GM12892 (cell line): ENCODE measurements at places on chromosomes 11 and 22.

DNA sequence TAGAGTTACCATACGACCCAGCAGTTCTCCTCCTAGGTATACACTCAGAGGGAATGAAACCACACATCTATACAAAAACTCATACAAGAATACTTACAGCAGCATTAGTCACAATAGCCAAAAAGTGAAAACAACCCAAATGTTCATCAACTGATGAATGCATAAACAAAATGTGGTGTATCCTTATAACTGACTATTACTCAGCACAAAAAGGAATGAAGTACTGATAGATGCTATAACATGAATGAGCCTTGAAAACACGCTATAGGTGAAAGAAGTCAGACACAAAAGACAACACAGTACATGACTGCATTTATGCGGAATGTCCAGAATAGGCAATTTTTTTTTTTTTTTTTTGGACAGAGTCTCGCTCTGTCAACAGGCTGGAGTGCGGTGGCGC is 23.1 kb downstream of the NCAPD3 start:
- no peak for DNase-seq

- DNase-seq, result no peak
Measured at GRCh38 chr11:60280412-60280811, at the start of gene MS4A4A. Gene MS4A4A (plus strand): TSS chr11:60280666. CDS start chr11:60280676, 10 bp downstream.

DNA sequence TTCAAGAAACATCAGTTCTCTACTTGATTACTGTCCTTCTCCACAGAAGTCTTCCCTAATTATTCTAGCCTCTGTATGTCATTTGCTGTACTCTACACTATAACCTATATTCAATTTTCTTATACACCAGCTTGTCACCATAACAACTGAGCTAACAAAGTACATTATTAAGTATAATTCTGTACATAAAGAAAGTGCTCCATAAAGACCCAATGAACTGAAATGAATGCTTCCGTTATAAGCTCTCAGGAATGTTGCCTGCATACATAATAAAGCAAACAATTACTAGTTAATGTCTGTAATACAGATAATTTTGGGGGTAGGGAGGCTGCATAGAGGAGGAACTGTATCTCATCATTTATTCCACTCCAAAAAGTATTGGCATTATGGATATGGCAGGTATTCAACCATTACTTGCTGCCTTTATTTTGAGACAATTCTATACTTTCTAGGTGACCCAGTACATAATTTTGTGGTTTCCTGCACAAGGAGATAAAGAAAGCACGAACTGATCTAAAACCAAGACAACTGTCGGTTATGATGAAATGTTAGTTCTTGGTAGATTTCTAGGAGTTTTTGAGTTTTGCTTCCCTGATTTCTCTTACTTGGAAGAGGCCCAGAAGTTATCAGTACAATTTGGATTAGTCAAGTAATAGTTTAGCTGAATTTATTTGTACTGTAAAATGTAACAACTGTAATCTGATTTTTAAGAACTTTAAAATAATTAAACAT is 202.5 kb downstream of the SBF2 start:
- DNase-seq, result no peak

DNA sequence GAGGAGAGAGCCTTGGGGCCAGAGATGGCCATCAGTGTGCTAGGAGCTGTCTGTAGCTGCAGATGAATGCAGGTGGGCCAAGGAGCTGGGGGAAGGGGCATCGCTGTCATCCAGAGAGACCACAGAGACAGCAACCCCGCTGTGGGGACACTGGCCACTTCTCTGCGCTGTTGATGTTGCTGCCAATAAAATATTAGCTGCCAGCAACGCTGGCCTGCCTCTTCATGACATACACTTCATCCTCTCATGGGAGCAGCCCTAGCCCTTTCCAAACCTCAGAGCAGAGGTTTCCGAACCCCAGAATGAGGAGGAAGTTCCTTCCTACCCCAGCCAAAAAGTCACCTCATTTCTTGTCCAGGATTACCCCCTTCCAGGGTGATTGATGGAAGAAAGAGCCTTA is 106.2 kb downstream of the PARVA start:
- no peak for DNase-seq

DNA sequence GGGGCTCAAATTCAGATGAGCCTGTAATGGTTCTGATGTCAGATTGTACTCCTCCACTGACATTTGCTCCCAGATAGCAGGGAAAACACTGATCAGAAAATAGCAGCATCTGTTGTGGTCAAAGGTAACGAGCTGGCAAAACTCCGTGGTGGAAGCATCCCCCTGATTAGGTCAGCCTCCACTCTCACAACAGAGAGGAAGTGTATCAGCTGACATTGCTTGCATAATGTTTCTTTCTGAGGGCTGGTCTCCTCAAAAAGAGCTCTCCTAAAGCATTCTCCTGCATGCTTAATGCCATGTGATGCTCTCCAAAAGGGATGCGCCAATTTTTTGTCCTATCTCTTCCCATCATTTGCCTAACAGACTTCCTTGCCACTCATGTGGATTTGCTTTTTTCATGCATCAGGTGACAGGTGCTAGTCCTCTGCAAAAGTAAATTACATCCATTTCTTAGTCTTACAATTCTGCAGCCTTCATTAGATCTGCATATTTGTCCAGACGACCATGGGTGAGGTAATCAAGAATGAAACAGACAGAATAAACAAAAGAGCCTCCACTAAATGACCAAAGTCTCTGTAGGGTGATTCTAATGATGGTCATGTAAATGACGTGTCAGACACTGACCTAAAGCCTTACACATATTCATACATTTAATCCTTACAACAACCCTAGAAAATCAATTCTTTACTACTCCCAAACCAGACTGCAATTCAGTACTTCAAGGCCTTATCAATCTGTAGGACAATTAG is 6.4 kb upstream of the TENM4 start:
- DNase-seq, result no peak

GRCh38 chr11:119701591-119702549 is 27.1 kb downstream of the NECTIN1 start:
- no peak for DNase-seq

DNA sequence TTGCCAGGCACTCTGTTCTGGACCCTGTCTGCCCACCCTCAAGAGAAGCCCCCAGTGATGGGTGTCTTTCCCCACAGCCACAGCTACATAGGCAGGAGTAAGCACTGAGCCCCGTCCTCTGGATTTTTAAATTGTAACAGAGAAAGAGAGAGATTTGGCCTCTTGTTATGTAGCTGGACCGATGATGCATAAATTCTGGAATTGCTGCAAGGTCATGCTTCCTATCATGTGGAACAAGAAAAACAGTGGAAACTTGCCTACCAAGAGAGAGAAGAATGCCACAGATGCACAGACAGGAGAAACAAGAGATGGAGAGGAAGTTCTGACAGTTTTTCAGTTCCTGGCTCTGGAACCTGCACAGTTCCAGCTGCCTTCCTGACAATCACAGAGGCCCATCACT is 150.2 kb downstream of the ETS1 start:
- no peak for DNase-seq

DNA sequence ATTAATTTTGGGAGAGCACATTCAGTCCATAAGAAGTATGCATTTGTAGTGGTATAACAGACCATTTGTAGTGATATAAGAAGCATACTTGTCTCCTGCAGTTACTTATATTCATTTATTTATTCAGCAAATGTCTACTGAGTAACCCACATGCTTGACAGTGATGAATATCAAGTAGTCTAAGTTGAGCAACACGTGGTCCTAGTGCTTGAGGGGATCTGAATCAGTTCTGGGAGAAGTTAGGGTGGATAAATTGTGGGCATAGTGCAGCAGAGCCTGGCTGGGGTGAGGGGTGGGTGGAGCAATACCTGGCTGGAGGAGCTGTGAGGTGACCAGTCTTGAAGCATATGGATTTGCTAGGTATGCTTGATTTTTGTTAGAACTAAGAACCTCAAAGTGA is 24.3 kb downstream of the STX3 start:
- DNase-seq, result no peak

GRCh38 chr11:67376873-67377808 is 3.7 kb upstream of the CLCF1 start:
- DNase-seq, result no peak

GRCh38 chr11:2704896-2705606 is 5.3 kb upstream of the KCNQ1OT1 start:
- DNase-seq, result no peak

DNA sequence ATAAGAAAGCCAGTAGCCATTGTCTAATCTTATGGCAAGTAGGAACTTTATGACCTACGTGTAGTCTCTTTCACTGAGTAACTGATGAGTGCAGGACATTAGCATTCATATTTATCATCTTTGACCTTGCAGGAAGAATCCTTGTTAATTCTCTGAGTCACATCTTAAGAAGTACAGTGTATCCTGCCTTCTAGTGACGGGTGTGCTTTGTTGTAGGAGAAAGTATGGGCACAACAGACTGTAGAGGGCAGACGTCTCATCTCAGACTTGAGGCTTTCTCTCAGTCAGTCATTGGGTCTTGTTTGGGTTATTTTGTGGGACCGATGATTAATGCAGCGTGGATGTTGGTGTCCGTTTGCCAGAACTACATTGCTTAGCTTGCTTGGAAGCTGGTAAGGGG is 6.8 kb downstream of the RNF214 start:
- no peak for DNase-seq

- no peak for DNase-seq
Measured at GRCh38 chr11:12196308-12196707, 85.9 kb downstream of the MICAL2 start.

- no peak for DNase-seq
Measured at GRCh38 chr22:20761536-20761935, 12.4 kb upstream of the SERPIND1 start.

- no peak for DNase-seq
Measured at GRCh38 chr11:100757646-100758045, 70.6 kb downstream of the ARHGAP42 start.

- no peak for DNase-seq
Measured at GRCh38 chr22:28951969-28952521, 68.7 kb downstream of the ZNRF3 start.

DNA sequence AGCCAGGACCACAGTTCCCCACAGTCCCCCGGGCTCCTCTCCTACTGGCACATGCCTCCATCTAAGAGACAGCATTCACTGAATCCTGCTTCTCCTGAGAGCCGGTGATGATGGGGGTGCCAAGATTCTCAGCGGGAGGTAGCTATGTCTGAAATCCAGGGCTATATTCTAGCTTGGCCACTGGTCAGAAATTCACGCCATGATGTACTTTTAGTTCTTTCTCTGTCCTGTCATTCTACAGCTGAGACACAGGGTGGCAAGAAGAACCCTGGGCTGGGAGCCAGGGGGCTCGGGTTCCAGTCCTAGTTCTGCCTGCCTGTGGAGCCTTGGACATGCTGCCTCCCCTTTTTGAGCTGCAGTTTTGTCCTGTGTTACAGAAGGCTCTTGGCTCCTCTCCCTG is 59.2 kb upstream of the PHOX2A start:
- DNase-seq, result no peak

GRCh38 chr11:701741-702461 is 4.1 kb upstream of the EPS8L2 start:
- no peak for DNase-seq
